ENCODE measurements at places on chromosomes 12 and 14. TPM values are rescaled to one million over a fixed set of nuclear protein-coding genes. Genes with fewer than 3 reads are reported as not detected.

TEX52 gene
- not detected for total RNA-seq

RPGRIP1 gene
- total RNA-seq, result not detected

SLC7A8 gene
- 14.5 TPM for total RNA-seq

VRTN gene
- not detected for total RNA-seq

ST8SIA1 gene
- not detected for total RNA-seq

TMTC1 gene
- total RNA-seq, result not detected

RPL10L gene
- not detected for total RNA-seq

DNA sequence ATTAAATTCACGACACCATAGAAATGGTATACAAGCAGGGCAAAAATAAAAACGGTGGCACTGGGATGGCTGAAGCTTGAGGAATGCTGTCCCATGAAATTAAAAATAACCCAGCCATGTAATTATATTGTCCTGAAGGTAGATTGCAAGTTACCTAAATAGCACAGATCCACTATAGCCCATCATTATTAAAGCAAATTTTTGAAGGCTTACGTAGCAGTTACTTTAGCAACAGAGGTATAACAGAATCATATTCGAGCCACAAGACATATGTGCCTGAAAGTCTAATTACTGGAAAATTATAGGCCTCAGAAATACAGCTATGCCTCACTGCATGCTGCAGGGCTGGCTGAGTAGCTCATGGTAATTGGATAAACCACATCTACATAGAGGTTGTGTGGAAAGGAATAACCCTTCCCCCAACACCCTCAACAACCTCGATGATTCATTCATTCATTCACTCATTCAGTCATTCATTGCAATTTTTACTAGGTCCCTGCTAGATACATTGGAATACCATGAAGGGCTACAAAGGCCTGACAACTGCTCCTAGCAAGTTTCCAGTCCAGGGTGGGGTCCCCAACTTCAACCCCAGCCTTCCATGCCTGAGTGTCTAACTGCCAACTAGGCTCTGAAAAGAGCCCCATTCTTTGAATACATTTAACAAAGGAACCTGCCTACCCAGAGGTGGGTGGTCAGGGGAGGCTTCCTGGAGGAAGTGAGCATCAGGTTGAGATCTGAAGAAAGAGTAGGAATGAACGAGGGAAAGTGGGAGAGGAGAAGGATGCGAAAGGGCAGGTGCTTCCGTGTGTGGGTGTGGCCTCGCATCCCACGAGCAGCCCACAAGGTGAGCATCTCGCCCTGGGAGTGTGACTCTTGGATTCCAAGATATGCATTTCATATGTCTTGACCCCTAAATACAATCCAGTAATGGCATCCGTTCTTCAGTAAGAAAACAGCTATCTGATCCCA lies 18.0 kb upstream of the CMKLR1 start:
- no peak for DNase-seq

- no peak for DNase-seq
Observed at GRCh38 chr12:130161261-130162243, 712 bp upstream of the FZD10 start.

GRCh38 chr12:99224237-99224636 lies 423.3 kb upstream of the GARIN6 start:
- DNase-seq, result no peak

- DNase-seq, result no peak
Observed at GRCh38 chr14:43647302-43647701, 859.8 kb downstream of the FSCB start.

DNA sequence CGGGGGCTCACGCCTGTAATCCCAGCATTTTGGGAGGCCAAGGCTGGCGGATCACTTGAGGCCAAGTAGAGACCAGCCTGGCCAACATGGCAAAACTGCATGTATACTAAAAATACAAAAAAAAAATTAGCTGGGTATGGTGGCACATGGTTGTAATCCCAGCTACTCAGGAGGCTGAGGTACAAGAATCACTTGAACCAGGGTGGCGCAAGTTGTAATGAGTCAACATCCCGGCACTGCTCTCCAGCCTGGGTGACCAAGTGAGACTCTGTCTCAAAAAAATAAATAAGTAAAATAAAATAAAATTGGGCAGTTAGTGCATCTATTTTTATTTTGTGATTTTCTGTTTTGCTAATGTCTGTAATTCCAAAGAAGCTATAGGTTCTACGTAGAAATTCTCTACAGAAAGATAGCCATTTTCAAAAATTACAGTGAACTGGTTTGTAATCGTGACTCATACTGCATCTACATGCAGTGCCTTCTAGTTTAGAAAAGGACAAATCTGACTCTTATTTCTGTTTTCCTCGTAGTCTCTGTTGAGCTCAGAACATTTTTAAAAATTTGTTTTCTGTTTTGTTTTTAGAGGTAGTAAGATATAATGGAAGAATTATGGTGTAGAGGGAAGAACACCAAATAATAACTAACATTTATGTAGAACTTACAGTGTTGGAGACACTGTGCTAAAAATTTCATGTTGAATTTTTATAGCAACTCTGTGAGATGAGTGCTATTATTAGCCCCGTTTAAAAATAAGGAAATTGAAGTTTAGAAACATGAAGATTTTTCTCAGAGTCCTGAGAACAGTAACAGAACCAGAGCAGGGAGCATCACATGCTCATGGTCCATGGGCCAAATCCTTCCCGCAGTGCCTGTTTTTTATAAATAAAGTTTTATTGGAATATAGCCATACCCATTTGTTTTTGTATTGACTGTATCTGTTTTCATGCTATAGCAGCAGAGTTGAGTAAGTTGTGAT lies 201.2 kb downstream of the SYNE2 start:
- DNase-seq, result no peak

DNA sequence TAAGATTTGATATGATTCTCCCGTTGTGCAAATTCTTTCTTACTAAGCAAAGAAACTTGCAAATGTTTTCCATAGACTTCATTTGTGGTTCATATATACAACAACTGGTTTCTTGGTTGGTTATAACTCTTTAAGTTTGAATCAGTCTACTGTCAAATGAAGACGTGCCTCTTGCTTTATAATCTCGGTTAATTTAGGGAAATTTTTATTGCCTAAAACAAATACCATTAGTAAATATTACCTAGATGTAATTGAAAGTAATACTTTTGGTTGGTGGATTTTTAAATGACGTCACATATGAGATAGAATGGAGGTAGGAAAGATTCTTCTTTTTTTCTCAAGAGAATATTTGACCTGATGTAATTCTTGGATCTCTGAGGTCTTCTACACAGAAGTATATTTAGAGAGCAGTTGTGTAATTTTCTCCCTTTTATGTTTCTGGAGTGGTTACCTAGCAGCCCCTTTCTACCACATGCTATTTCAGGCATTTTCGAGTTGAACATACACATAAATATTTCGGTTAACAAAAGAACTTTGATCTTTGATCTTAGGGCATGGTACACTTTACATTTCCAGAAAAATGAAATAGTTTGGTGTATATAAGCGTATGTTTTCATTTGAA lies 1.7 kb downstream of the ATF7IP start:
- peak; percentile 55 for DNase-seq

DNA sequence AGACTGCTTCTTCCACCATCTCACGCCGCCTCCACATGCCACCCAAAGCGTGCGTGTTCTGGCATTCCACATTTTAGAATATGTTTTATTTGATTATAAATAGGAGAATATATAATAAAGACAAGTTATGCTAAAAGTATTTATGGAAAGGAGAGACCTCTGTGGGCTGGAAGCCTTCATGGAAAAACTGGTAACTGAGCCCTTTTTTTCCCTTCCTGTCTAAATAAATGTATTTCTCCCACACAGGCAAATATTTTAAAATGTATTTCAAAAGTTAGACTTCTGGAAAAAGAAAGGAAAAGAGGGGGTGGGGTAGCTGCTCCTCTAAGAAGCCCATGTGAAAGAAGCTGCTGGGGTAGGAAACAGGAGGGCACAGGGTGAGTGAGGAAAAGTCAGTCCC lies 16.1 kb upstream of the NR4A1 start:
- DNase-seq, result no peak

DNA sequence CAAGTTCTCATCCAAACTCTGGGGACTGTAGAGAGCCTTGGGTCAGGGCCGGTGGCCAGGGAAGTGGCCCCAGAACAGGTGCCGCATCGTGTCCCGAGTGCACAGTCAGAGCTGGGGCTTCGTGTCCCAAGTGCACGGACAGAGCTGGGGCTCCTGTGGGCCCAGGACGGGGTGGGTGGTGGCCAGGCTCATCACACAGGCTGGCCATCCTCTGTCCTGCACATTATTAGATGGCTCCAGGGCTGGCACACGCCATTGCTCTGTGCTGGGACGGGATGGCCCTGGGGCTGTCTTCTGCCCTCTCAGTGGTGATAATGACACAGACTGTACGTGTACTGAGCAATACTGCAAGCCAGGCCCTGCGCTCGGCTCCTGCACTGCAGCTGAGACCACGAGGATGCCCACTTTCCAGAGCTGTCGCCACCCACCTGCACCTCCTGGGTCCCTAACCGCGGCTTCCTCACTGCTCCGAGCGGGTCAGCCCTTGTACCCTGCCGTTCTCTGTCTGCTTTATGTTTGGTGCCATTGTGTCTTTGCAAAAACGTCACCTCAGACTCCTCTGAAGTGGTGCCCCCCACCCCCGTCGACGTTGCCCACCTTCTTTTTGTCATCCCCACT lies 1.9 kb downstream of the FBRSL1 start:
- DNase-seq, result no peak

- DNase-seq, result no peak
Observed at GRCh38 chr14:22531451-22532344, 57.3 kb downstream of the DAD1 start.

DNA sequence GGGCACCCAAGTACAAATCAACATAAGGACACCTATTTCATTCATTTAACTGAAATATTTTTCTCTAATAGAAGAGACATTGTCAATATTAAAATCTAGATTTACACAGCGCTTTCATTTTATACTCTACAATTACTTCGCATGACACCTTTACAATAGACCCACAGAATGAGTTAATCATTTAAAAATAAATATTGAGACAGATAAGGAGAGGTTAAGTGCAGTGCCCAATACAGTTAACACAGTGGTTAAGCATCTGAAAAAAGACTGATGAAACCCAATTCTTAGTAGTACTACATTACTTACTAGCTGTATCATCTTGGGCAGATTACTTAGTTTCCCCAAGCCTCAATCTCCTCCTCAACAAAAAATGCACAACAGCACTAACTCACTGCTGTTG lies 116.2 kb downstream of the DENND5B start:
- no peak for DNase-seq

DNA sequence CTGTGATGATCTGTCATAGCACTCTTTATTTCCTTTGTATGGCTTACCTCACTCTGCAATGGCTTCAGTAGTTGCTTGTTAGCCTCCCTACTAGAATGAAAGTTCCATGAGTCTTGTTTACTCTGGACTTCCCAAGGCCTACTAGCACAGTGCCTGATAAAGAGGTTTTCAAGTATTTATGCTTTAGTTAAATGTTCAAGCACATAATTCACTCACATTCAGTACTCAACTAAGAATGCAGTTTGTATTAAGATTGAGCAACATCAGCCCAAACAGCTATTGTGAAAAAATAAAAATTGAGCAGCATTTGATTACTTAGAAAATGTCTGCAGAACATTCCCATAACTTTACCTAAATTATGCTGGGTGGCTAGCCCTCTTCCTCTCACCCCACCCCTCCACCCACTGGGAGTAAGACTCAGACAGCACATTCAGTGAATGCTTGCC lies 158.9 kb upstream of the AMIGO2 start:
- DNase-seq, result no peak

DNA sequence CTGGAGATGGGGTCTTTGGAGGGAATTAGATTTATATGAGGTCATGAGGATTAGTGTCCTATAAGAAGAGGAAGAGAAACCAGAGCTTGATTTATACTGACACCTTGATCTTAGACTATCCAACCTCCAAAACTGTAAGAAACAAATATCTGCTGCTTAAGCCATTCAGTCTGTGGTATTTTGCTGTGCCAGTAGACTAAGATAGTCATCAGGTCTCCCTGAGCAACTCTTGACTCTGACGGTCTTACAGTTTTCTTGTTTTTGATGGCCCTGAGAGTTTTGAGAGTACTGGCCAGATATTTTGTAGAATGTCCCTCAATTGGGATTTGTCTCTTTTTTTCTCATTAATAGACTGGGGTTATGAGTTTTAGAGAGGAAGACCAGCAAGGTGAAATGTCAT lies 51.7 kb downstream of the TSHR start:
- DNase-seq, result no peak

- no peak for DNase-seq
Observed at GRCh38 chr12:78787576-78787975, 77.0 kb upstream of the SYT1 start.

DNA sequence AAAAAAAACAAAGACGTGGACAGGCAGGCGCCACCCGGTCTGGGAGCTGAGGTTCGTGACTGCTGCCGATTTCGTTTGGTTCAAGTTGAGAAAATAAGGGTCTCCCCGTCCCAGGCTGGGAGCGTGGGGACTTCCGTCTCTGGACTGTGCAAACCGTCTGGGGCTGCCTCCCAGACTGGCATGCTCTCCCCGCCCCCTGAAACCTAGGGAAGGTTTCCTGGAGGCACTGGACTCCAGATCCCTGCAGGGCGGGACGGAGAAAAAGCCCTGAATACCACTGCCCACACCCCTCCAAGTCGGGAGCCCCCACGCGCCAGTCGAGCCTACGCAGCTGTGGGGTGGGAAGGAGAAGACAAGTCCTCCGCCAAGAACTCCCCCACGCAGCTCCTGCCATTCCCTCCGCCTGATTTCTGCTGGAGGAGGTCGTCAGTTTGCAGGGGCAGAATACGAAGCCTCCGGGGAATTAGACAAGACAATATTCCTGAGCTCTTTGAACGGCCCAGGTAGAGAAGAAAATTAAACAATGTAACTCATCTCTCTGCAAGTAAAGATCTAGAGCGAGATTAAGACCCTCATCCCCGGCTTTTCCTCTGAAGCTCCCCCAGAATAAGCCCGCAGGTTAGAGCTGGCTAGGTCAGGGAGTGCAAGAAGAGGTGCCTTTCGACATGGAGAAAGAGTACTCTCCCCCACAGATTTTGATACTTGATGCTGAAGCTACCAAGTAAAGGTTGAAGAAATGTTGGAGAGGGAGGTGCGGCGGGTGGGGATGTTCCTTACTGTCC lies 10.4 kb upstream of the HOXC13 start:
- no peak for DNase-seq

DNA sequence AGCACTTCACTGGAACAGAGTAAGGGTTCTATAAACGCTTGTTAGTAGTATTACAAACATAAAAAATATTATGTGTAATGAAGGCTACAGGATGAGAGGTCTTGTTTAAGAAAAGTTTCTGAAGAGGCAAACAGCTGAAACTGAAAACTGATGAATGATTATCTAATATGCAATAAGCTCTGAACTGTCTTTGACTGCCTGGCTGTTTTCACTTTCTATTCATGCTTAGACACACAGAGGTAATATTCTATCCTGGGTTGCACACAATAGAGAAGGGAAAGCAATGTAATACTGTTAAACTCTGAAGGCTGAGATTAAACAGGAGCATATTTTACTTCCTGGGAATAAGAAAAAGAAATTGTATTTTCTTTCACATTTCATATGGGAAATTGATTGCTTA lies 251.3 kb downstream of the ALX1 start:
- DNase-seq, result no peak

GRCh38 chr12:576615-577110 lies 86.6 kb downstream of the NINJ2 start:
- DNase-seq, result no peak

GRCh38 chr14:53144244-53144643 lies 8.9 kb downstream of the DDHD1 start:
- DNase-seq, result no peak
